Calu3 (cell line): ENCODE measurements at places on chromosomes 13 and 19. TPM values are rescaled to one million over a fixed set of nuclear protein-coding genes. Genes with fewer than 3 reads are reported as not detected.

DNA sequence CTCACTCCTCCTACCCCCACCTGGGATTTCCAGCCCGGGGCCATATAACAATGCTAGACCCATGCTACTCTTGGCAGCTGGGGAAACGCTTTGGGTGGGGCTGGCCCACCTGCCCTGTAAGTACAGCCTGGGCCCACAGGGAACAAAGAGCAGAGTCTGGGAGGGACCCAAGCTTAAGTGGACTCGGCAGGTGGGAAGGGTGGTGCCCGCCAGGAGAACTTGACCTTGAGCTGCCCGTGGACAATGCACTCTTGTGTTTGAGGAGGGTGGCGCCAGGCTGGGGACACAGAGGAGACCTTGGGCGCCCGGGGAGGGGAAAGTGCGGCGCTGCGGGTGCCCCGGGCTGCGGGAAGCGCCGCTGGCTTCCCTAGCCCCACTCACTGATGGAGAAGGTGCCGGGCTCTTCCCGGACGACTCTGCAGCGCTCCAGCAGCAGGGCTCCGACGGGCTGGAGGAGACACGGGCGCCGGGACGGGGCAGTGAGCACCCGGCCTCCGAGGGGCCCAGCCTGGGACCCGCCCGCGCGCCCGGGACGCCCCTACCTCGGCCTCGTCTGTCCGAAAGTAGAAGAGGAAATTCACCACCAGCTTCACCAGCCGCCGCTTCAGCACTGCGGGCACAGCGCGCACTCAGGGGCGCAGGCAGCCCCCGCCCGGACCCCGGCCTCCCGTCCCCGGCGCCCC, 607 bp downstream of the PLEKHJ1 start:
- peak; percentile 28 for DNase-seq

DNA sequence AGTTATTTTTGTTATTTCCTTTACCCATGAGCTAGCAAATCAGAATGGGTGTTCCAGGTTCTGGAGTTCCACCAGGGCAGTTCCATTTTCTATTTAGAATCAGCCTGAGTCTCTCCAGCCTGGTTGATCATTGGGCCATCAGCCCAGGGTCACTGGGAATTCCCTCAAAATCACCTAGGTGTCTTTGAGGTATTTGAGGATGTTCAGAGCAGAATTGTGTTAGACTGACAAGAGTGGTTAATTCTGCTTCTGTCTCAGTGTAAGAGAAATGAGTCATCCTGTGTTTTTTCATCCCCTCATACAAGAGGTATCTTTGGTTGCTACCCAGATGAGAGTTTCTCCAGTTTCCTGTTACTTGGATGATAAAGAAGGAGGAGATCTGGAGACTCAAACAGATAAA, 11.7 kb downstream of the ZNF66 start:
- no peak for DNase-seq

- peak; percentile 5 for DNase-seq
These were observed 427 bp downstream of the ZNF160 start for GRCh38 chr19:53102756-53103233.

GRCh38 chr13:32408296-32409000, 19.5 kb downstream of the N4BP2L1 start:
- DNase-seq = no peak

GRCh38 chr13:113647351-113648215, 10.4 kb downstream of the ATP4B start:
- DNase-seq = peak; percentile 51

The APOC1 gene
- 4.7 and 5.0 TPM in 2 replicates for total RNA-seq
